ENCODE measurements at places on chromosomes 2 and 18. TPM values are rescaled to one million over a fixed set of nuclear protein-coding genes. Genes with fewer than 3 reads are reported as not detected.

- no peak for DNase-seq
These were observed 70.6 kb downstream of the MGAT5 start for GRCh38 chr2:134324430-134324829.

- DNase-seq, result no peak
These were observed 40.7 kb upstream of the TANK start for GRCh38 chr2:161119483-161119882.

DNA sequence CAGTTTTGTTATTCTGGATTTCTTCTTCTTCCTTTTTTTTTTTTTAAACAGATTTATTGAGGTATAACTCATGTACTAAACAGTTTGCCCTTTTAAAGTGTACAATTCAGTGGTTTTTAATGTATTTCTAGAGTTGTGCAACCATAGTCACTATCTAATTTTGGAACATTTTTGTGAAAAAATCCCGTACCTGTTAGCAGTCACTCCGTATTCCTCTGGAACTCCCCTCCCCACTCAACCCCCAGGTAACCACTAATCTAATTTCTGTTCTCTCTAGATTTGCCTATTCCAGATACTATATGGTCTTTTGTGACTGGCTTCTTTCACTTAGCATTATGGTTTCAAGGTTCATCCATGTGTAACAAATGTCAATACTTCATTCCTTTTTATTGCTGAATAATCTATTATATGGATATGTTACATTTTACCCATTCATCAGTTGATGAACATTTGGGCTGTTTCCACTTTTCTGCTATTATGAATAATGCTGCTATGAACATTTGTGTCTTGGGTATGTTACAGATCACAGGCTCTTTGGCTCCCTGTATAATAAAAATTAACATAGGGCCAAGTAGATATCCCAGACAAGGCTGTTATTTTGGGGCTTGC is 21.9 kb downstream of the EHBP1 start:
- no peak for DNase-seq

- no peak for DNase-seq
These were observed 48.2 kb upstream of the PAPOLG start for GRCh38 chr2:60707750-60708371.

DNA sequence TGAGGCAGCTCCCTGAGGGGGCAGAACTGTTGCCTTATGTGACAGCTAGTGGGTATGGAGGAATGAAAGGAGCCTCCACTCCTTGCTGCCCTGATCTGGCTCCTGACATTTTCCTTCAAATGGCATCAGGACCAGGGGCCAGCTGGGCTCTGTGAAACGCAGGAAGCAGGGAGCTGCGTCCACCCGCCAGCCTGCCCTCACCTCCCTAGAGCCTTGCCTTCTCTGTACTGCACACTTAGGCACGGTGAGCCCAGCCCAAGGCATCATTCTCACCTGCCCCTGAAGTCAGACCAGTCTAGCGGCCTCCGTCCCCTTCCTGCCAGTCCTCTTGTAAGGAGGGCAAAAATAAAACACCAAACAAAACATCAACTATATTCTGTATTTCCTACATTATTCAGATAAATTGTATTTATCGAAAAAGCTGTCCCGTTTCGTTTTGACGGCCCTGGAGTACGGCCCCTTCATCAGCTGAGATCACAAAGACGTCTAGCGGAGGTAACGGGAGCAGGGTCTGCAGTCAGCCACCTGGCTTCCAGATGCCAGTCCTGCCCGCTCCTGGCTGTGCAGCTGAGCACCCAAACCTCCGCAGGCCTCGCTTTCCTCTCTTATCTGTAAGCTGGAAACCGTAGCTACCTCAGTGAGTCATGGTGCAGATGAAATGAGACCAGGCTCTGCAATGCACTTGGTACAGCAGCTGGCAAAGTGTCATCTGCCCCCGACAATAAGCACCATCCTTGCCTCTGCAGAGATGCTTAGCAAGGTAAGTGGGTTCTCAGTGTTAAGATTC is 6.9 kb upstream of the CTDP1 start:
- no peak for DNase-seq

DNA sequence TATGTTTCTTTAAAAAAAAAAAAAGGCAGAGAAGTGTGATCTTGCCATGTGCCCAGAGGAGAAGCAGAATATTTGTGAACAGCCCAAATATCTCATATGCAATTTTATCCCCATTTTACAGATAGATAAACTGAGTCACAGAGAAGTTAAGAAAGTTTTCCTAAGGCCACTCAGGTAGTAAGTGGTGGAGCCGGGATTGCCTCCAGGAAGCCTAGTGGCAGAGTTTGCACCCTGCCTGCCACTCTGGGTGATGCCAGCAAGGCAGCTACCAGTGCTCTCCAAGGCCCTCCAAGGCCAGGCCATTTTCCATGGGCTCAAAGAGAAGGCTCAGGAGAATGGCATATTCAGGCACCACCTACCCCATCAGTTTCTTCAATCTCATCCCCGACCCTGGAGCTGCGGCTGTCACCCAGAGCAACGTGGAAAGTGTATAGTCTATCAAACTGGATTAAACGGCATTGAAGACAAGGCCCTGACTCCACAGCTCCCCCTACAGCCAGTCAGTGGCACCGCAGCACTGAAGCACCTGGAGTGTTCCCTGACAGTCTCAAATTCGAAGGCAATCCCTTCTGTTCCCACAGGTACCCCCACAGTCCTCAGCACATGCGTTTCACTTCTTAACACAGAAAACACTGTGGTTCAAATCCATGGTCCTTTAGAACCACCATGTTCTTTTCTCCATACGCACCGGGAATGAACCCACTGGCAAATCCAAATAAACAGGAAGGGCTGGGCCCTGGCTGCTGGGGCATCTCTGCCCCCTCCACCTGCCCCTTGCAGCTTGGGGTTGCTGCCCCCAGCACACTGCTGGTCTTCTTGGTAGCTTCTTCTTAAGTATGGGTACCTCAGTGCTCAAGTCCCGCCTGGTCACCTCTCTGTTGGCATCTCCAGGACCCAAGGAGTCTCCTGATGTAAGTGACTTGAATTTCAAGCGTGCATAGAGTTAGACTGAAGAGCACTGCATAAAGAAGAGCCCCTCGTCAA is 175.3 kb downstream of the INHBB start:
- DNase-seq, result no peak

DNA sequence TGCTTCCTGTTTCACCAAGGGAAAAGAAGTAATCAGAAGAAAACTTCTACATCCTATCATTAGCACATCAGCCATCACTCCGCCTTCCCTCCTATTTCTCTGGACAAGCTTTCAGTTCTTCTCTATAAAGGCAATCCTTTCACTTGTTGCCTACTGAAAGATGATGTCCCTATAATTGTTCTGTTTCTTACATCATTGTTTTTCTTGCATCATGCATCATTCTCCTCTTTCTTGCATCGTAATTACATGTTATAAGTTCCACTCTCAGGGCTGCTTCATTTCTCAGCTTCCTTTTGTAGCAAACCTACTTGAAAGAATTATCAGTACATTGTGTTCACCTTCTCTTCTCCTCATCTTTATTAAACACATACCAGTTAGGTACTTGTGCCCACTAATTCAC is 7.2 kb downstream of the SLC30A6 start:
- no peak for DNase-seq

DNA sequence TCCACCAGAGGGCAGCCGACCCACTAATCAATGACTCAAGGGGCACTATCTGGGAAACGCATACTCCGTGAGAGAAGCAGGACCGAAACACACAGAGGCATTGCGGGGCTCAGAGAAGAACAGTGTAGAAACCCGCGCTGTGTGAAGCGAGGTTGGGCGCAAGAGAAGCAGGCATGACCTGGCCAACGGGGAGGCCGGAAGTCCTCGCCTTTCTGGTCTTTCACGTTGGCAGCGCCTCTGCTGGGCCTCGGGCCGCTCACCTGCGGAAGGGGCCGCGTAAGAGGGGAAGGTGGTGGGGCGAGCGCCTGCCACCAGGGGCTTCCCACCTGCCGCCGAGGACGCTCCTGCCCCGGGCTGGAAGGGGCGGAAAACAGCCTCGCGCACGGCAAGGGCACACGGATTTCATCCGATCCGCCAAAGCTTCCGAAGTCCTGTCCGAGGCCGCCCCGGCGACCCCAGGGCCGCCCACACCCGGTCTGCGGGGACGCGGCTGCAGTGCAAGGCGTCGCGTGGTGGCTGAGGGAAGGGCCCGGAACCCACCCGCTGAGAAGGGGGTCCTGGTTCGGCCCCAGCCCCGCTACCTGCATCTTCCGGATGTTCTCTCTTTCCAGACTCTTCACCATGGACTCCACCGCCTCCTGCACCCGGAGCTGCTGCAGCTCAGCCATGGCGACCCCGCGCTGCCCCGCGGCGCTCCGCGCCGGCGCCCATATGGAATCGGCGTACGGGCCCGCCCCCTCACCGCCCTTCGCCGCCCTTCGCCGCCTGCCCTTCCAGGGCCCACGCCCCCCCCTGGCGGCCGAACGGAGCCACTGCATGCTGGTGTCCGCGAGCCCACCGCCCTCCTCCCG is at the start of gene FAM136A:
Gene FAM136A (minus strand): TSS at position 724 of the 851 bp plus-strand sequence. CDS start 56 bp downstream, at position 668.
- peak; percentile 95 for DNase-seq

- no peak for DNase-seq
These were observed 177.9 kb upstream of the ARL4C start for GRCh38 chr2:234674781-234675201.

- DNase-seq, result no peak
These were observed 87.5 kb downstream of the TFCP2L1 start for GRCh38 chr2:121197369-121198091.

GRCh38 chr2:28488858-28489575 is 6.8 kb upstream of the PLB1 start:
- no peak for DNase-seq

DNA sequence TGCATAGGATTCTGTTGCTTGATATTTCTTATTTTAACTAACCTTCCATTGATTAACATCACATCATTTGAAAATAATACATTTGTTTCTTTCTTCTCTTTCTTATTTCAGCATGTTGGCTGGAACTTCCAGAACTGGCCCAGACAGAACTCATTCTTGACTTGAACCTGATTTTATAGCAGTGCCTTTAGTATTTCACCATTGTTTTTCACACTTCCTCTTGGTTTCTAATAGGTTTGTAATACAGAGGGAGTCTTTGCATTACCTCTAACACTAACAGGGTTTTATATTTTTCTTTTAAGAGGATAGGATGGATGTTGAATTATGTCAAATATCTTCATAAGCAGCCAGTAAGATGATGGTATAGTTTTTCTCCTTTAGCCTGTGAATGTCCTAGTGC is 39.2 kb downstream of the SEMA4F start:
- DNase-seq, result no peak

- no peak for DNase-seq
These were observed 109.8 kb upstream of the FZD5 start for GRCh38 chr2:207879536-207879935.

GRCh38 chr2:149928011-149928410 is 340.4 kb upstream of the MMADHC start:
- DNase-seq, result no peak

Gene LYPD6
- total RNA-seq, result 16.4 TPM

Gene ITGA4
- total RNA-seq, result 0.90 TPM

Gene PPP1R1C
- 7.4 TPM for total RNA-seq

Gene POMC
- total RNA-seq, result 1.5 TPM

Gene APLF
- 6.2 TPM for total RNA-seq

Gene CHRND
- 0.60 TPM for total RNA-seq

Gene SULT1C4
- 27.5 TPM for total RNA-seq

Gene SLC40A1
- 23.0 TPM for total RNA-seq

Gene NEURL3
- 2.5 TPM for total RNA-seq

Gene CCDC68
- total RNA-seq, result not detected
